ENCODE measurements at places on chromosomes 5 and 9.

DNA sequence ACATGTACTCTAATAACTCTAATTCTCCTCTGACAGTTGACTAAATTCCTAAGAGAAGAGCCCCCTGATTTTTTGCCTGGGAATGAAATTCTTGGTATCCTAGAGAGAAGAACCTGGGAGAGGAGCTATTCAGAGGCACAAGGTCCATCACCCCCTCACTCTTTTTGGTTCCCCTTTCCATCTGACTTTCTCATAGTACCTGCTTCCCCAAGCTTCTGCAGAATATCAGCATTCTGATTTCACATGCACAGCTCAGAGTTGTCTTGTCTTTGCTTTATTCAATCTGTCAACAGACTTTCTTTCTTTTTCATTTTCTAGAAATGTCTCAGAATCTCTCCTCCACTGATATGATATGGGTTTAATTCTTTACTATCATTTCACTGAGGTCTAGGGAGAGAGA is 141.5 kb upstream of the FBXL17 start:
- DNase-seq, result no peak

DNA sequence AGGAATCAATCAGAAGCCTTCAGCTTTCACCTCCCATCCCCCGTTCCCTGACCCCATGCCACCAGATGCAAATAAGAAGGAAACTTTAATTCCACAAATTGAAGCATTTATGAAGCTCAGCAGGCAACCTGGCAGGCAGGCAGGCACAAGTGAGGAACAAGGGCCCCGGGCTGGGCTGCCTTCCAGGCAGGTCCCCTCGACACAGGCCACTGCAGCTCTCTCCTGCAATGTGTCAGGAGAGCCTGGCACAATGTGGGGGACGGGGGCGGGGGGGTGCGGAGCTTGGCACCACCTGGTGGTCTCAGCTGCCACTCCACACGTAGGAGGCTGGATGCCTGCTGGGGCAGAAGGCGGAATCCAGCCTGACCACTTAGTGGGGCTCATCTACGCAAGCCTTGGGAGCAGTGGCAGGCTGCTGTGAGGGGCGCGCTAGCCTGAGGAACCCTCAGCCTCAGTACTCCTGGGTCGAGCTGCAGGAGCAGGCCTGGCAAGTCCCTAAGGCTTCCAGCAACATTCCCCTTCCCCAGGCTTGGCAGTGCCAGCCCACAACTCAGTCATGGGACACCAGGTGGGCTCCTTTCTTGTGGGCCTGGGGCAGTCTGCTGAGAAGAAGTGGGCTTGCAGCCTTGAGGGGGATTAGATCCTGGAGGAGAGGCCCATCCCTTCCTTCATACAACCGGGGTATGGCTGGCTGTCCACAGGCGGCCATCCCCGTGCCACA is 50.2 kb upstream of the KCNMB1 start:
- DNase-seq, result no peak

GRCh38 chr5:79546782-79547428 is 33.0 kb upstream of the HOMER1 start:
- DNase-seq, result no peak

DNA sequence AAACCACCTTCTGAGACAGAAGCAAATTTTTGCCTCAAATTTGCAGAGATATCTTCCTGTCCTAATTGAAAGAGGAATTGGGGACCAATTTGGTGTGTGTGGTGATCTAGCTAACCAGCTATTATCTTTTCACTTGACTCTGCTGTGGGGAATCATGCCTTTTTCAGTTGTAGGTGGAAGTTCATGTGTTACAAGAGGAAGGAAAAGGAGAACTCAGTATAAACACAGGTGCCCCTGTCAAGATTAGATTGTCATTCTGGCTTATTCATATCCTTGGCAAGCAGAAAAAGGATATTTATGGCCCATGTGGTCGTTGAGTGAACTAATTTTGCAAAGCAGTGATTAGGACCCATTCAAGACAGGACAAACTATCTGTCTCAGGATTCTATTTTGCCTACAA is 336.8 kb upstream of the SLC30A5 start:
- DNase-seq, result no peak

- no peak for DNase-seq
These were observed 327.5 kb downstream of the CHSY3 start for GRCh38 chr5:130231786-130232185.

DNA sequence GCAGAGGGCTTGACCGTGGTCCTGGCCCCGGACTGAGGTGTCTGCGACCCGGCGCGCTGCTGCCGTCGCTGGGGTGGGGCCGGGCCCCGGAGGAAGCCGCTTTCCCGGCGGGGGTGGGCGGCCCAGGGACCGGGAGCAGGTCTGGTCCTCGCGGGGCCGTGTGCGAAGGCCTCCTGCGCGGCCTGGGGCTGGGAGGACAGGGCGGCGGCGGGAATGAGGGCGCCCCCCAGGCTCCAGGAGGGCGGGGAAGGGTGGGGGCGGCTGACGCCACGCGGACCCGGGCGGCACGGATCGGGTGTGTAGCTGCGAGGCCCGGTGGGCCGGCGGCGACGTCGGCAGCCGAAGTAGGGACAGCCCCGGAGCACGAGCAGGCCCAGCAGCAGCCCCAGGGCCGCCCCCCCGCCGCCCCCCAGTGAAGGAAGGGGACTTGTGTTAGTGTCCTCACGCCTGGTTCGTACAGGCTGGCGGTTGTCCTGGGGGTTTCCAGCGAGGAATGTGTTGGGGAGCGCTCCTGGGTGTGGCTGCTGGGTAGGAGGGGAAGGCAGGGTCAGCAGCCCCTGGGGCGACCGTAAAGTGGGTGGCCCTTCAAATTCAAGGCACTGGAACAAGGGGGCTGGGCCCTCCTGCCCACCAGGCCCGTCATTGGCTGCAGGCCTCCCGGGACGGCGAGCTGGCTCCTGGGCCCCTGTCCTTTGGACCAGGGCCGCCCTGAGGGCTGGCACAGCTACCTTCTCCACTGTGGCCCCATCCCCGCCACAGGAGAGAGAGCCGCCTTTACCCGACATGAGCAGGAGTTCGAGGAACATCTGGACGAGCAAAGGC is 597 bp upstream of the TMEM250 start:
- peak; percentile 65 for DNase-seq

DNA sequence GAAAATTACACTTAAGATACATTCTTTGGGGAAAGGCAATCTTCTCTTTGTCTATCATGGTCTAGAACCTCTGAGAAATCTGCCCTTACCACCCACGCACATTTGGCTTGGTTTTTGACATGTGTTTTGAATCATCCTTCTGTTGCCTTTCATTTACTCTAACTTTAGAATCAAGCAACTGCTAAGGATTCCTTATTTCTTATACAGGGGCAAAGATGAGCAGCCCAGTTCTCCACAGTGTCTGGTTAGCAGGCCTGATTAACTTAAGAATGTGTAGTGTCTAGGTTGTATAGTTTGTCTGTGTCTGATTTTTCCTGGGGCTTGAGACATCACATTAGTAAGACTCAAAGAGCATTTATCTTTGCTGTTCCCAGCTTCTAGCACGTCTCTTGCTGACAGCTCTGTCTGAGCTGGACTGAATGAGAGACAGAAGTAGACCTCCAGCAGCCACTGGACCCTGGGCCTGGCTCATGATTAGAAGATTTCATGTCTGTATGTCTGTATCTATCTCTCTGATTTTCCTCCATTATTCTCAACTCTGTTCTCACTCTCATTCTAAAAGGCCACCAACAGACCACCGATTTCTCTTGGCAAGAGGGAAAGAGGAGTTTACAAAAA is 31.8 kb upstream of the PCA3 start:
- DNase-seq, result no peak

DNA sequence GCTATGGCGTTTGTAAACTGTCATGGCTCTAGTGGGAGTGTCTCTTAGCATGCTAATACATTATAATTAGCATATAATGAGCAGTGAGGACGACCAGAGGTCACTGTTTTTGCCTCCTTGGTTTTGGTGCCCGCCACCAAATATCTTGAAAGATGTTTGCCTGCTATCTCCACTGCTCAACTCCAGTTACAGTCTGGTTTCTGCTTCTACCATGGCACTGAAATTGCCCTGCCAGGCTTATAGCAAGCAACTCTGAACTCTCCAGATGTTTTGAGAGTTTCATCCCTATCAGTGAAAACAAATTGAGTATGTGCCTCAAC is 122.1 kb upstream of the SPRY4 start:
- no peak for DNase-seq

- DNase-seq, result no peak
These were observed 25.2 kb downstream of the CCL28 start for GRCh38 chr5:43386960-43387362.

DNA sequence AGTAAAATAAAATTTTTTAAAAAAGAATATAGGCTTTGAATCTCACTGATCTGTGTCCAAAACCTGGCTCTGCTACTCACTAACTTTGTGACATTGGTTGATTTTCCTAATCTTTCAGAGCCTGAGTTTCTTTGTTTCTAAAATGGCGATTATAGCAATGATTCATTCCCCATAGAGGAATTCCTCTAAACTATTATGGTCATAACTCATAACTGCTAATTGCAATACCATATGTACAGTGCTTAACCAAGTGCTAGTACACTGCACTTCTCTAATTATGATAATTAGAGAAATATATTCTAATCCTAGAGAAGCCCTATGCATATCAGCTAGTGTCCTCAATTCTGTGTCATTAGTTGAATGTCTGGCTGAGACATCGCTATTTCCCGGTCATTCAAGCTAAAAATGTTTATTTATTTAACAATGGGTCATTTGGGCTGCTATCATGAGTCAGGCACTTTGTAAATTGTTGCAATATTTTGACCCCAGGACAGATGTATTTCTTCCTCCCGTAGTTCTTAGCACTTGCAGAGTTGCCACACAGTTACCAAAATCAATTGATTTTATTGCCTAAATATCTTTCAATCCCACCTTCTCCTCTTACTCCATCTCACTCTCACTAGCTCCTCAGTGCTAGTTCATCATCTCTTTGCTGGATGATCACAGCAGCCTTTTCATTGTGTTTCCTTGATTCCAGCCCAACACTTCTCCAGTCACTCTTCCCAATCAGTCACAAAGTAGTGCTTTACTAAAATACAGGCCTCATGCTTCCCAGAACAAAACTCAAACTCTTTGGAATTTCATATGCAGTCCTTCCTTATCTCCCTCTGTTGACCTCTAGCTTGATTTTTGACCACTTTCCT is 200.9 kb upstream of the PAPPA start:
- no peak for DNase-seq

DNA sequence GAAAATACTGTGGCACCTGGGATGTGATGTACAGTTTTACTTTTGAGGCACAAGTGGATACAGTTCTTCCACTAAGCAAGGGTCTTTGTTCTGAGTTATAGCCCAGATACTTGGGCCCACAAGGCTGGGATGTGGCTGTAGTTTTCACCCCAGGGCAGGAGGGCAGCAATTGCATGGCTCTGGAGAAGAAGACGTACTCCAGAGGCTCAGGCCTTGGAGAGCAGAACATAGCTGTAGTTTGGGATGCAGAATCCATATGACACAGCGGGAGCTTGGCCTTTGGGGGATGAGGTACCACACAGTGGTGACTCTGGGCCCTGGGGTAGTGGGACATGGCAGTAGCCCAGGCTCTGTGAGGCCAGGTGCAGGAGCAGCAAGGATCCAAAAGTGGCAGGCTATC is 110.8 kb upstream of the FSTL4 start:
- no peak for DNase-seq

DNA sequence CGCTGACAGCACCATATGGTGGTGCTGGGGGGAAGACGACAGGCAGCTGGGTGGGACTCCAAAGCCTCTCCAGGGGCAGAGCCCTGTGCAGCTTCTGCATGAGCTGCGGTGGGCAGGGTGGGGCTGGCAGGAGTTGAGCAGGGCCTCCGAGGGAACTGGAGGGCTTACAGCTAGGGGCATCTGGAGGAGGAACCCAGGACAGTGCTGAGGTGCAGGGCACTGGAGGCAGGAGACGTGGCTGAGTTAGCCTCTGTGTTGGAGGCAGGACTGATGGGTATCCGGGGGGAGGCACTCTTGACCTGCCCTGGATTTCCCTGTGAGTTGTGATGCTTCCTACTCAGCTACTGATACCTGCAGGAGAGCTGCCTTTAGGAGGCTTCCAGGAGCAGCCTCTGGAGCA is 45.0 kb downstream of the TENT4A start:
- no peak for DNase-seq

DNA sequence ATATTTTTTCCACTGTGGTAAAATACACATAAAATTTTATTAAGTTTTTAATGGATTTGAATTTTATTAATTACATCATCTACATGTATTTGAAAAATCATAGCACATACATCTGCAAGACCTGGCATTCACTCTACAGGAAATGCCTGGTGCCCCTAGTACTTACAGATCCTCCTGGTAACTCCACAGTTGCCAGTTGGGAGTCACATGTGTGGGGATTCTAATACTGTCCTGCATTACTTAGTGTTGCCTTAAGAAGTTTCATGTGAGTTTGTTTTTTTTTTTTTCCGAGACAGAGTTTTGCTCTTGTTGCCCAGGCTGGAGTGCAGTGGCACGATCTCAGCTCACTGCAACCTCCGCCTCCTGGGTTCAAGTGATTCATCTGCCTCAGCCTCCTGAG is 18.1 kb downstream of the KDM3B start:
- peak; percentile 8 for DNase-seq

- DNase-seq, result no peak
These were observed 88.2 kb upstream of the ANKRD55 start for GRCh38 chr5:56321236-56321881.

DNA sequence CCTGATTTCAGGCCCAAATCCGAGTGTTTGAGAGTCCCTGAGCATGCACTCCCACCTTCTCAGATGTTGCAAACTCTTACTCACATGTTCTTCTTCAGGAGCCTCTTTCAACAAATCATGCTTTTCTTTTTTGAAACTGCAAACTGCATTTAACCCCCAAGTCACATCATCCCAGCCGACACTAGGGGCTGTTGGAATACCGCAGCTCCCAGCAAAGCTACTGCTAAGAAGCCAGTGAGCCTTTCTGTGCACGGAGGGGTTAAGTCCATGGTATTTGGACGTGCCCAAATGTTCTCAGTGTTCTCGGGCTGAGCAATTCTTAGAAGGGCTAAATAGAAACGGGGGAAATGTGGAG is 282.9 kb downstream of the NFIB start:
- no peak for DNase-seq

GRCh38 chr5:4665911-4666310 is 474.2 kb upstream of the ADAMTS16 start:
- DNase-seq, result no peak

DNA sequence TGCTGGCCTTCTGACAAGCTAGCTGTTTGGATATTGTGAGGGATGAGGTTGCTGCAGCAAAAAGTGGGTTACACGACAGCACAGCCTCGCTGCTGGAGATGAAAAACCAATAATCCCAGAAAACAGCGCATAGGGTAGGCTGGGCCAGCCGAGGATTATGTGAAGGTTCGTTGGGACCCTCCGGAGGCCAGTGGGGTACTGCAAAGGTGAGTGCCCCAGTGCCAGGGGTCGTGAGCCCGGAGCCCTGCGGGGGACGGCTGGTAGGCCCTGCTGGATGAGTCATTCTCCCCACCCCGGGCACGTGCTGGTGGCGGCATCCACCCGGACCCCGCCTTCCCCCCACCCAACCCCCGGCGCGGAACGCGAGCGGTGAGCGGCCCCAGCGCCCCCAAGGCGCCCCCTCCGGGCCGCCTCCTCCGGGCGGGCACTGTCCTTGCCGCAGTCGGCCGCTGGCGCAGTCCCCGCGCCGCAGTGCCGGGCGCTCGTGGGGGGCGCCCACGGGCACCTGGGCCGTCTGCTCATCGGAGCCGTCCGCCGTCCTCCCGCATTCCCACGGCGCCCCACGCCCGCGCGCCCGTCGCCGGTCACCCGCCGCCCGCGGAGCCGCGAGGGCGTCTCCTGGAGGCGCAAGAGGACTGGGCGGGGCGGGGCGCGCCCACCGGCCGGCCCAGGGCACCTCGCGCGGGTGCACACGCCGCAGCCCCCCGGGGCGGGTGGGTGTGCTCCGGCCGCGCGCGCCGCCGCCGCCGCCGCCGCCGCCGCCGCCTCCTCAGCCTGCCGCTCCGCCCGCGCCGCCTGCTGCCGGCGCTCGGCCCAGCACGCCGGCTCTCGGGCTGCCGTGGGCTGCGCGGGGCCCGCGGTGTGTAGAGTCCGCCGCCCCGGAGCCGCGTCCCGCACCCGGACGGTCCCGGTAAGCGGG is at the start of gene PHF24:
Gene PHF24, plus strand, starts transcription at position 794 of the 919 bp plus-strand sequence. CDS start 13,014 bp downstream, outside the sequence.
- DNase-seq, result no peak
